Right ventricle myocardium inferior (tissue), 1 donor: ENCODE measurements at places on chromosomes 2 and 18. TPM values are rescaled to one million over a fixed set of nuclear protein-coding genes. Genes with fewer than 3 reads are reported as not detected.

GRCh38 chr2:5035057-5035488 lies 657.1 kb upstream of the SOX11 start:
- DNase-seq = no peak

UGT1A4 gene
- not detected for total RNA-seq

GRCh38 chr2:68806511-68807109 lies 64.6 kb downstream of the BMP10 start:
- DNase-seq = no peak

GRCh38 chr18:48488388-48488850 lies 50.4 kb upstream of the CTIF start:
- DNase-seq = peak; percentile 72

ST8SIA5 gene
- total RNA-seq = 2.6 TPM

GRCh38 chr2:100884145-100884621 lies 64.2 kb downstream of the NPAS2 start:
- DNase-seq = no peak

DNA sequence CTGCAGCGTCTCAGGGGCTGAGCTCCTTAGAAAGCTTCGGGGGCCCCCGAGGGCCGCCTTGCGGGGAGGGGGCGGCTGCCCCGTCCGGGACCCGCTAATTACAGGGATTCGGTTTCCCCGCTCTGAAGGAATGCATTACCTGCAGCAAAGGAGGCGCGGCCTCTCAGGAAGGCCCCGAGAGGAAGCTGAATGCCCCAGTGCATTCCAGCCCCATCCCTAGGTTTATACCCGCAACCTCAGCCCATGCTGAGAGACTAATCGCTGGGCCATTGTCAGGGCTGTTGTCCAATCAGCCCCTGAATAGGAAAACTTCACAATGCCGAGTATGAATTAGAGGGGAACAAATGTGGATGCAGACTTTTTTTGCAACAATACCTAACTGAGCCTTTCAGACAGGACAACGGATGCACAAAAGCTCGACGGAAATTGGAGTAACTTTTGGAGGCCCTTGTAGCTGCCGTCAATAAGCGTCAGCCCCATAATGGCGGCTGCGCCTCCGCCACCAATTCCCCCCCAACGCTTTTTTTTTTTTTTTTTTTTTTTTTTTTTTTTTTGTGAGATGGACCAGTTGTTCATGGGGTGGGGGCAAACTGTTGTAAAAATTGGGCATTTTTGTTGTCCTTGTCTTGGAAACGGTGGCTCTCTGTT lies 138.6 kb upstream of the SIX3 start:
- DNase-seq = no peak

CGREF1 gene
- 0.84 TPM for total RNA-seq

DNA sequence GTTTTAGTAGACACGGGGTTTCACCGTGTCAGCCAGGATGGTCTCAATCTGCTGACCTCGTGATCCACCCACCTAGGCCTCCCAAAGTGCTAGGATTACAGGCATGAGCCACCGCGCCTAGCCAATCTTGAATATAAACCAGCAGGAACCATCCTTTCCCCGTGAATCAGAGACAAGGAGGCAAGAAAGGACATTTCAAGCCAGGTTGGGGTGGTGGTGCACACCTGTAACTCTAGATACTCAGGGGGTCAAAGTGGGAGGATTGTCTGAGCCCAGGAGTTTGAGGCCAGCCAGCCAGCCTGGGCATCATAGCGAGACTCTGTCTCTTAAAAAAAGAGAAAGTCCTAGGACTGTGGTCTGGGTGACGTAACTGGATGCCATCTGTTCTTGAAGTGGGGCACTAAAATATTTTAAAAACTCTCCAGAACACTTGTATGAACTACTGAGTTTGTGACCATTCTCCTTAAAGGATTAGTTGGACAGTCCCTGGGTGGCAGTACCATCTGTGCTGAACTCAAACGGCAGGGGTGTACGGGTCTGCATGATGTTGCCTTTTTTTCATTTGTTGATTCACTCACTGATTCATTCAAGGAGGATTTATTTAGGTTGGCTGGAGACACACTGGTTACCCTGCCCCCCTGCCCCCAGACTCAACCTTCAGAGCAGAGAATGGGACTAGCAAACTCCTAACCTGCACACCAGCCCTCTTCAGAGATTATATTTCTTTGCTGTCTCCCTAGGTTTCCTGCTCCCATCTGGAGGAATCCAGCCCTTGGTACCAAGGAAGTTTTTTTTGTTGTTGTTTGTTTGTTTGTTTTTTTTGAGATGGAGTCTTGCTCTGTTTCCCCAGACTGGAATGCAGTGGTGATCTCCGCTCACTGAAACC lies 2.9 kb upstream of the TLX2 start:
- no peak for DNase-seq

STK17B gene
- 7.4 TPM for total RNA-seq

UBXN2A gene
- 21.2 TPM for total RNA-seq

GRCh38 chr2:42960842-42961180 lies 168.4 kb upstream of the HAAO start:
- no peak for DNase-seq

LBX2 gene
- 0.43 TPM for total RNA-seq

DNA sequence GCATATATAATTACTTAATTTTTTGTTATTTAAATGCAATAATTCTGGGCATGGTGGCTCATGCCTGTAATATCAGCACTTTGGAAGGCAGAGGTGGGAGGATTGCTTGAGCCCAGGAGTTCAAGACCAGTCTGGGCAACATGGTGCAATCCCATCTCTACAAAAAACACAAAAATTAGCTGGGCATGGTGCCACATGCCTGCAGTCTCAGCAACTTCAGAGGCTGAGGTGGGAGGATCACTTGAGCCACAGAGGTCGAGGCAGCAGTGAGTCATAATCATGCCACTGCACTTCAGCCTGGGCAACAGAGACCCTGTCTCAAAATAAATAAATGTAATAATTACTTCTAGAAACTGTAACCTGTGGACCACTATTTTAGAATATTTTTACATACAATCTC lies 21.5 kb upstream of the TMEM87B start:
- DNase-seq = no peak

OSR1 gene
- 6.3 TPM for total RNA-seq
